ENCODE measurements at places on chromosomes 2 and 18. TPM values are rescaled to one million over a fixed set of nuclear protein-coding genes. Genes with fewer than 3 reads are reported as not detected.

DNA sequence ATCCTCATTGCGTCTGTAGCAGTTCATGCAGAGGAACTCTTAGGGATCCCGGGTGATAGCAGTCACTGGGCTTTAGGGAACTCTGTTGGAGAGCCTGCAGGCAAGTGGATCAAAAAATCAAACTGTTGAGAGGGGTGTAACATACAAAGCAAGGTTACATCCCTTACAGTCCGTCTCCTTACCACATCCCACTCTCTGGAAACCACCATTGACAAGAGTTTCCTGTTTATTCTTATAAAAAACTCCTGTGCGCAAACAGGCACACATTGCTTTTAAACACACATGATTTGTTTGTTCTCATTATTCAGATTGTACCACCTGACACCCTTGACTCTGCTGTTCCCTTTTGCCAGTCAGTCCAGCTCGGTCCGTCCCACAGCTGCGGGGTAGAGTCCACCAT, 137.7 kb downstream of the LTBP1 start:
- no peaks in the 10 kb centered on the region for H3K36me3 ChIP-seq
- H3K27me3 ChIP-seq, result no peaks in the 10 kb centered on the region
- no peak overlapping the region for H3K4me3 ChIP-seq
- H3K27ac ChIP-seq, result no peak overlapping the region

GRCh38 chr2:100980046-100980445, 22.0 kb upstream of the RPL31 start:
- no peak for DNase-seq
- H3K27me3 ChIP-seq, result no peaks in the 10 kb centered on the region
- peaks cover 50% of the 10 kb centered on the region for H3K36me3 ChIP-seq
- peaks cover 10% of the 10 kb centered on the region for H3K4me1 ChIP-seq
- no peak overlapping the region for H3K4me3 ChIP-seq
- peak overlapping the region; percentile 78 for H3K27ac ChIP-seq

DNA sequence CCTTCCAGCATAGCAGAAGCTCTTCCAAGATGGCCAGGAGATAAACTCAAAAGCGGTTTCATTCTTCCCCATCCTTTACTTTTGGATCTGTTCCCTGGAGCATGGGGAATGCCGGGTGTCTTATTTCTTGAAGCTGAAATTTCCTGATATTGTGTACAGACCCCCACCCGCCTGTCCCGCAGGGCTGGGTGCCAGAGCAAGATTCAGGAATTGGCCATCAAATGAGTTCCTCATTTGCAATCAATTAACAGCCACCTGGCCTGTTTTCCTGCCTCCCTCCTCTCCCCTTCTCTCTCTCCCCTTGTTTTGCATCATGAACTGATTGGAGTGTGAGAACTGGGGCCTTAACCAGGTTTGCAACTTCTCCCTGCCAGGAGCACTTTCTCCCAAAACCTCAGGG, 202.1 kb downstream of the SH3RF3 start:
- H3K36me3 ChIP-seq, result no peaks in the 10 kb centered on the region
- H3K27ac ChIP-seq, result no peak overlapping the region
- H3K27me3 ChIP-seq, result no peaks in the 10 kb centered on the region
- peaks cover 30% of the 10 kb centered on the region for H3K4me1 ChIP-seq
- DNase-seq, result no peak
- no peak overlapping the region for H3K4me3 ChIP-seq

- H3K27me3 ChIP-seq, result no peaks in the 10 kb centered on the region
- no peak overlapping the region for H3K4me3 ChIP-seq
- peak overlapping the region; percentile 82 for H3K27ac ChIP-seq
- peaks cover 64% of the 10 kb centered on the region for H3K4me1 ChIP-seq
- no peaks in the 10 kb centered on the region for H3K36me3 ChIP-seq
- DNase-seq, result no peak
These were observed 36.9 kb upstream of the PTMA start for GRCh38 chr2:231671270-231672050.

DNA sequence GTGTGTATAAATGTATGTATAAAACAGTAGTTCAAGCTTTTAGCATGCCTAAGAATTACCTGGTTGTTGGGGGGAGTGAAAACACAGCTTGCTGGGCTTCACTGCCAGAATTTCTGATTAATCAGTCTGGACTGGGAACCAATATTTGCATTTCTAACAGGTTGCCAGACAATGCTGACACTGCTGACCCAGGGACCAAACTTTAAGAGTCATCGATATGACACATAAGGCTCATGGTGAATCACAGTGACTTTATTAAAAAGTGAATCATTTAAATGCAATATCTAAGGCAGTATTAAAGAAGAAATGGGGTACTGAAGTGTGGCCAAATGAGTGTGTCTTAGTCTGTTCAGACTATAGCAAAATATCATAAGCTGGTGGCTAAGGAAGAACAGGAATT, 195.9 kb upstream of the DTNA start:
- no peaks in the 10 kb centered on the region for H3K4me1 ChIP-seq
- no peak overlapping the region for H3K4me3 ChIP-seq
- no peak for DNase-seq
- no peaks in the 10 kb centered on the region for H3K27me3 ChIP-seq
- no peak overlapping the region for H3K27ac ChIP-seq

DNA sequence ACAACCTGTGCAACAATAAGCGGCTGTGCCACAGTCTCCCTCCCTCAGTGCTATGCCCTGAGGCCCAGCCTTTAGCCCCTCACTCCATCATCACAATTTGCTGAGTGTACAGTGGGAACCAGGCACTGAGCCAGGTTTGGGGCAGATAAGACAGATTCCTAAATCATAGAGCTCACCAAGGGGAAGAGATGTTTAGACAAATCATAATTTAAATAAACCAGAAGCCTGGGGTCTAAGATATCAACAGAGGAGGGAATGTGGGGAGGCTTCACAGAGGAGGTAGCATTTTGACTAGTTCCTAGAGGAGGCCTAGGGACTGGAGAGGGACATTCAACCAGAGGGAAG, 139.3 kb upstream of the EPAS1 start:
- H3K4me3 ChIP-seq, result no peak overlapping the region
- H3K27ac ChIP-seq, result no peak overlapping the region
- DNase-seq, result no peak
- peaks cover 27% of the 10 kb centered on the region for H3K4me1 ChIP-seq
- peaks cover 9% of the 10 kb centered on the region for H3K36me3 ChIP-seq

- no peak overlapping the region for H3K27ac ChIP-seq
- H3K36me3 ChIP-seq, result no peaks in the 10 kb centered on the region
- H3K4me3 ChIP-seq, result no peak overlapping the region
- DNase-seq, result no peak
- H3K4me1 ChIP-seq, result no peaks in the 10 kb centered on the region
These were observed 255.6 kb upstream of the OSR1 start for GRCh38 chr2:19614066-19614465.

DNA sequence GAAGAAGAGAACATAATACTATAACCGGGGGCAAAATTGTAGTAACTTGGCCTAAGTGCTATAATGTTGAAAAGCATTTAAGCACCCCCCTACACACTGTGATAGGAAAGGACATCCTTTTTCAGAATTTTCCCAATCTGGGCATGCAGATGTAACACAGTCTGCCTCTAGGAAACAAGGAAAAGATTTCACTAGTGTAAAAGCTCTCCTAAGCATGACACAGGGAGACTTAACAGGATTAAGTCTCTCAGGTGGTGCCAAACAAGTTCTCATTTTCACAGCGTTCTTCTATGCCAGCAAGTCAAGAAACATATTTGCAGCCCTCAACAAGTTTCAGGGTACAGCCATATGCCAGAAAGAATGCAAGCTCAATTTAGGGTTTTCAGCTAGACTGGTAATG, 53.0 kb downstream of the NCKAP5 start:
- no peak overlapping the region for H3K4me3 ChIP-seq
- H3K27ac ChIP-seq, result no peak overlapping the region
- peak; percentile 34 for DNase-seq
- no peaks in the 10 kb centered on the region for H3K4me1 ChIP-seq
- H3K27me3 ChIP-seq, result no peaks in the 10 kb centered on the region

Gene VSNL1
- not detected for total RNA-seq

- DNase-seq, result no peak
- no peaks in the 10 kb centered on the region for H3K27me3 ChIP-seq
- no peak overlapping the region for H3K4me3 ChIP-seq
- H3K27ac ChIP-seq, result no peak overlapping the region
These were observed 67.6 kb downstream of the FEZ2 start for GRCh38 chr2:36530178-36530982.

DNA sequence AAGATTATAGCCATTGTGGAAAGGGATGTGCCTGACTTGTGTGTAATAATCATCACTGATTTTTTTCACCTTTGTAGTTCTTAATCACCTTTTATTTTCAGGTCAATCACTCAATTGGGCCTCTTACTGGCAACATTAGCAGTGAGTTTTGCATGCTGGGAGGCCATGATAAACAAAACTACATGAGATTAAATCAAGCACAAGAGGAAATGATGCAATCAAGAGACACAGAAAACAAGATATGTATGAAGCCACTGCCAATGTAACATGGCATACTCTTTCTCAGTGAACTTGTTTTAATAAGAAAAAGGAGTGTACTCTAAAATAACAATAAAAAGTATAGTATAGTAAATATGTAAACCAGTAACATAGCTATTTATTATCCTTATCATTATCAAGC, 69.9 kb upstream of the FSIP2 start:
- no peak overlapping the region for H3K4me3 ChIP-seq
- no peak overlapping the region for H3K27ac ChIP-seq
- no peaks in the 10 kb centered on the region for H3K36me3 ChIP-seq
- no peaks in the 10 kb centered on the region for H3K27me3 ChIP-seq

- H3K36me3 ChIP-seq, result no peaks in the 10 kb centered on the region
- no peaks in the 10 kb centered on the region for H3K4me1 ChIP-seq
- DNase-seq, result no peak
- H3K4me3 ChIP-seq, result no peak overlapping the region
- no peaks in the 10 kb centered on the region for H3K27me3 ChIP-seq
- H3K27ac ChIP-seq, result no peak overlapping the region
These were observed 485.2 kb upstream of the SALL3 start for GRCh38 chr18:78494204-78495085.

Gene ERMN
- total RNA-seq, result 0.17 TPM

GRCh38 chr18:45860971-45861370, 35.5 kb downstream of the SIGLEC15 start:
- H3K27me3 ChIP-seq, result no peaks in the 10 kb centered on the region
- H3K4me3 ChIP-seq, result no peak overlapping the region
- H3K36me3 ChIP-seq, result peaks cover 99% of the 10 kb centered on the region
- no peaks in the 10 kb centered on the region for H3K4me1 ChIP-seq
- DNase-seq, result no peak

Gene ABCG8
- total RNA-seq, result not detected

Gene APLF
- 7.6 TPM for total RNA-seq

Gene ROCK2
- total RNA-seq, result 105 TPM

DNA sequence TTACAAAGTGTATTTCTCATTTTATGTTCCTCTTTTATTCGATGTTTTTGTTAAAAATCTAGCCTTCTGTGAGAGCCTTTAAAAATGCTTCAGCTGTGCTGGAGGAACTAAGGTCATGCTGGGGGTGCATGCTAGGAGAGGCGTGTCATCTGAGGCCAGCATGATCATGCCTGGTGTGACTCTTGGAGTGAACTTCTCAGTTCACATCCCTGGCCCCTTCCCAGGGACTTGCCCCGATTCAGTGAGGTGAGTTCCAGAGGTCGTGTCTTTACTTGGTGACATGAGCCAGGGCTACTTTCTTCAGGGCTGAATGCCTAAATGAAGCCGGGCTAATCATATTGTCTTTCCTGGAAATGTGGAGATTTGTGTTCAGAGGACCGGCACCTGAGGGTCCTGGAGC, 264.9 kb downstream of the MREG start:
- no peak overlapping the region for H3K4me3 ChIP-seq
- H3K4me1 ChIP-seq, result peaks cover 52% of the 10 kb centered on the region

GRCh38 chr18:78949216-78949615, 30.4 kb upstream of the SALL3 start:
- no peak overlapping the region for H3K4me3 ChIP-seq
- H3K27me3 ChIP-seq, result no peaks in the 10 kb centered on the region
- H3K27ac ChIP-seq, result no peak overlapping the region
- no peak for DNase-seq
- H3K36me3 ChIP-seq, result no peaks in the 10 kb centered on the region

DNA sequence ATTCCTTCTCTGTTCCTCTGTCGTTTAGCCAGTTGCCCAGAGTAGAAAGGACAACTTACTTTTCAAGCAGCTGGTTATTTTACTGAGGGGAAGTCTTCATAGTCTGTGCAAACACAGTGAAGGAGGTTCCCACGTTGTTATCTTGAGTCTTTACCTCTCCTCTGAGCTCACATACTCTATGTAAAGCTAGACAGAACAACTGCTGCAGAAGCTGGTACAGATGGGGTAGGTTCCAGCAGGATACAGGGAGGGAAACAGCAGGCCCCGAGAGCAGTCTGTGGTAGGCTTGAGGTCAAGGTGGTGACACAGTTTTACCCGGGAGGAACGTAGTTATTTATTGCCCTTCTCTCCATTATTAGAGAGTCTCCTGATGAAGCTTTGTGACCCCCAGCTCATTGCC, 93.4 kb upstream of the LDLRAD4 start:
- no peak overlapping the region for H3K27ac ChIP-seq
- H3K4me1 ChIP-seq, result no peaks in the 10 kb centered on the region
- DNase-seq, result no peak
- no peaks in the 10 kb centered on the region for H3K27me3 ChIP-seq

DNA sequence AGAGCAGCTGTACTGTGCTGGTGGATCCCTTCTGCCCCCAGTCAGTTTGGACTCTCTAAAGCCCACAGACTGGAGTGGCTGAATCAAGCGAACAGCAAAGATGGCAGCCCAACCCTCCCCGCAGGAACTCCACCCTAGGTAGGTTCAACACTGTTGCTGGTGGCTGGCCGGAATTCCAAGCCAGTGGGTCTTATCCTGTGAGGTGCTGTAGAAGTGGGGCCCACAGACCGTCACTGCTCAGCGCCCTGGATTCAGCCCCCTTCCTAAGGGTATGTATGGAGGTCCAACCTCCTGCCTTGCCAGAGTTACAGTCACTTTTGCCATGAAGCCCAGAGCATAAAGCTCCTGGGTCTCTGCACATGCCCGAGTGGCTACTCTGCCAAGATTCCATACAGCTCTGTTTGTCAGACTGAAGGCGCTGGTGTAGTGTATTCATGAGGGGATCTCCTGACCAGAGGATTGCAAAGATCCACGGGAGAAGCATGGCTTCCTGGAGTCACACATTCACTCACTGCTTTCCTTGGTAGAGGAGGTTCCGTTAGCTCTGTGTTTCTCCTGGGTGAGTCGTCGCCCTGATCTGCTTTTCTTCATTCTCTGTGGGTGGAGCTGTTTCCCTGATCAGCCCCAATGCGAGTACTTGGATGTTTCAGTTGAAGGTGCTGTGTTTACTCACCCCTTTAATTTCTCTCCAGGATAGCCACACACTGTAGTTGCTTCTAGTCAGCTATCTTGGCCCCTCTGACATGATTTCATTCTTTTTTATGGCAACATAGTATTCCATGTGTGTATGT, 293.6 kb upstream of the THUMPD2 start:
- DNase-seq, result no peak
- no peaks in the 10 kb centered on the region for H3K27me3 ChIP-seq
- no peak overlapping the region for H3K27ac ChIP-seq
- no peaks in the 10 kb centered on the region for H3K4me1 ChIP-seq
- no peaks in the 10 kb centered on the region for H3K36me3 ChIP-seq
- H3K4me3 ChIP-seq, result no peak overlapping the region

Gene OTOF
- total RNA-seq, result 0.13 TPM

GRCh38 chr2:222535477-222535876, 111.1 kb downstream of the SGPP2 start:
- H3K4me3 ChIP-seq, result no peak overlapping the region
- no peaks in the 10 kb centered on the region for H3K27me3 ChIP-seq
- no peak for DNase-seq
- no peak overlapping the region for H3K27ac ChIP-seq
- no peaks in the 10 kb centered on the region for H3K4me1 ChIP-seq

Gene LRRTM1
- 2.6 TPM for total RNA-seq
